ENCODE measurements at places on chromosomes 5 and 9.

GRCh38 chr5:1341863-1342262 is 3.0 kb downstream of the CLPTM1L start:
- no peak for DNase-seq

GRCh38 chr5:157186309-157187045 is 5.8 kb downstream of the ITK start:
- no peak for DNase-seq

DNA sequence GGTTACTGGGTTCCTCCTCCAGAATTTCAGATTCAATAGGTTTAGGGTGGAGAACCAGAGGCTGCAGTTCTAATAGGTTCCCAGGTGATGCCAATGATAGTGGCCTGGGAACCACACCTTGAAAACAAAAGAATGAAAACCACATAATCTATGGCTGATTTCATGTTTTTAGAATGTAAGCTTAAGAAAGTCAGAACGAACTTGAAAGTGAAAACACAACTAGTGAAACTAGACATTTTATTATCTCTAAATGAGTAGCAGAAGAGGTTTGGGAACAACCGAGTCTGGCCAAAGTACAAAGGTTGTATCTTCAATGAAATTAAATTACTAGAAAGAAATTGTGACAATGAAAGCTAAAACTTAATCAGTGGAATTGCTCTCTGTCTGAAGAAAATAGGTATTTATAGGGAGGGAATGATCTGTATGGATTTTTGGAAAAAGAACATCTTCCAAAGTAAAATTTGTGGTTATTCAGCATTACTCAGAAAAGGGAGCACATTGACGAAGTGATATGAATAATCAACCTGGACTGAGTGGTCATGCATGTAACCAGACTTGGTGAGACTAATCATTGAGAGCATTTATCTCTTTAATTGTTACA is 24.9 kb upstream of the CEP120 start:
- DNase-seq = no peak

DNA sequence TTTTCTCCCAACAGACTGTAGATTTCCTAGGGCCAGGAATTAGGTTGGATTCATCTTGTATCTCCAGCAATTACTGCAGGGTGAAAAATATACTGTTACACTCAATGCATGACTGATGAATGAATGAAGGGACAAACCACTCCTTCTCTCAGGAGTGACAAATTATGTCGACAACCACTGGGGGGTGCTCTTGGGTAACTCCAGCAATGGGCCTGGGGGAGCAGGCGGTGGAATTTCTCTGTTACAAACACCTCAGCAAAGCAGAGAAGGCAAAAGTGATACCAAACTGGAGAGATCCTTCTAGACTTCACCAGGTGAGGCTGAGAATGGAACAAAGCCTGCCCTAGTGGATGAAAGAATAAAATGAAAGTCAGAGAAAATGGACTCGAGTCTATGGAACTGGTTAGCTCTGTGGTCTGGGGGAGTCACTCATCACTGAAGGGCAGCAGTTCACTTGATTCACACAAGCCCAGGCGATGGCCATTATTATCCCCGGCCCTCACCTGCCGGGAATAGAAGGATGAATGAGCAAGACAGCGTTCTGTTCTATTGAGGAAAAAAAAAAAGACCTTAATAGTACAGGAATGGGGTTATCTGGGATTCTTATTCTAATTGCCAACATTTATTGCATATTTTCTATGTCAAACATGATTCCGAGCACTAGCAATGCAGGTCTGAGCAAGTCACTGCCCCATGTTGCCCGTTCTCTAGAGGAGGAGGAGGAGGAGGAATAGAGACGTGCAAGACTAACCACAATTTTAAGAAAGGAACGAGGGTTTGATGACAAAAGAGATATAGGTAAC is 341.1 kb downstream of the ASTN2 start:
- no peak for DNase-seq

DNA sequence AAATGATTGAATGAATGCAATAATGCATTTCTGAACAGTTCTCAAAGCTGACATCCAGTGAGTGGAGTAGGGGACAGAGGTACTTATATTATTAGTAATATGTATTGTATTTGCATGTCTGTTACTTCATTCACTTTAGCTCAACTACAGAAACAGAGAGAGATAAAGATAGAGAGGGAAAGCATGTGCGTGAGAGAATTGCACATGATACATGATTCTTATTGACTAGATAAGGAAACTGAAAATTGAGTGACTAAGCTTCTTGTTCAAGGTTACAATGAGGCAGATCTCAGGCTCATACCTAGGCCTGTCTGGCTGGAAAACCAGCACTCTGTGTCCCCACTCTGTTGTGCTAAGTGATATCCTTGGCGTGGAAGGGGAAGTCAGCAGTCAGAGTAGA is 337.7 kb upstream of the KLF4 start:
- DNase-seq = peak; percentile 64

DNA sequence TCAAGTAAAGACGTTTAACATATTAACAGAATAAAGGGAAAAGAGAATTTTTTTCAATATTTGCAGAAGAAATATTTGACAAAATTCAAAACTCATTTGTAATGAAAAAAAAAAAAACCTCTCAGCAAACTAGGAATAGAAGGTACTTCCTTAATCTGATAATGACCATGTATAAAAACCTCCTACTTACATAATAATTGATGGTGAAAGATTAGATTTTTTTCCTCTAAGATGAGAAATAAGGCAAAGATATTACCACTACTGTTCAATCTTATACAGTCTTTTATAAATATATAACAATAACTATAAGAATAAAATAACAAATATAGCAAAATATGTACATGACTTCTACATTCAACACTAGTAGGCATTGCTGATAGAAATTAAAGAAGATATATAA is 424.6 kb upstream of the KLF4 start:
- no peak for DNase-seq

Data from amniotic epithelial cell (primary cell).